ENCODE measurements at places on chromosomes 1 and 21.

- no peak for DNase-seq
Measured at GRCh38 chr1:226220473-226221189, 2.8 kb upstream of the MIXL1 start.

DNA sequence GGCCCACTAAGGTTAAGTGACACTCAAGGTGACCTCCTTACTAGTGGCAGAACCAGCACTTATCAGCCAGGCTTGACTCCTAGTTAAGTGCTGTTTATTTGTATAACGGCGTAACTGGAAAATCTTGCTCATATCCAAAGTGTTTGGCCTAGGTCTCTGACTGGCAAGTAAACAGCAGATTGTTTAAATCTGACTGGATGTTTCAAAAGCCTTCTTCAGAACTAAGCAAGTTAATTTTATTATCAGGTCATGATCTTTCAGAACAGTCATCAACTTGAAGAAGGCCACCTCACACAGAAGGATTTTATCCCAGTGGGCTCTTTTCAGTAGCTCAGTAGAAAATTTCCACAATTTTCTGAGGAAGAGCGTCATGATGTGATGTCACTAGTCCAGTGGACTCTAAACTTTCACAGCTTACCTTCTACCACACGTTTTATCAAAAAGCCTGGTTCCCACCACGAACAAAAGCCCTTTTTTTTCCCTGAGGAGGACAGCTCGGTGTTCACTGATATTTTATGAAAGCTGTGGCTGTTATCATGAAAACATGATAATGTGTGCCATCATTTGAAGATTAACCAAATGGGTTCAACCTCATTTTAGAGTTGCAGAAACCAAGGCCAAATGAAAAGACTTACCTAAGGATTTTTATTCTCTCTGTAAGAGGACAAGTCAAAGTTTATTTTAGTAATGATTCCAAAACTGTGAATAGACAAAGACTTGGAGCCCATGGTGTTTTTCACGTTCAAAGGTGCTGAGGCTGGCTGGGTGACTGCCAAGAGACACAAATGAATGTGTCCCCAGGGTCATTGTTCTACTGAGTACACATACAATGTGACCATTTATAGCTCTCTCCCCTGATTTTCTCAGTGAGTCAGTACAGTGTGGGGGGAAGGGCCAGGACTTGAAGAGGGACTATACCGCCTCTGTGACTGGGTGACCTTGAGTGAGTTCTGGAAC, 9.1 kb downstream of the SGIP1 start:
- no peak for DNase-seq

DNA sequence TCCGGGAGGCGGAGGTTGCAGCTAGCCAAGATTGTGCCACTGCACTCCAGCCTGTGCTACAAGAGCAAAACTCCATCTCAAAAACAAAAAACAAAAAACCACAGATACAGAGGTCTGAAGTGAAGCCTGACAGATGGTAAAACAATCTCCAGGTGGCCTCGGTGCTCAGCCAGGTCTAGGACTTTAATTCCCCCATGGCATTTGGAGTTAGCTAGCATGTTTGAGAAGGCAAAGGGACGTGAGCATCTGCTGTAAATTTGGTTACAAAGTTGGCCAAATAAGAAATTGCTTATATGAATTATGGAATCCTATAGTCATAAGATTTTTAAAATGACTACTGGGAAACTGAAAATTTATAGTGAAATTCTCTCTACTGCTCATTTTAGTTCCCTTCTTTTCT, 98.3 kb upstream of the FMN2 start:
- DNase-seq: no peak

- no peak for DNase-seq
Measured at GRCh38 chr1:232705815-232706575, 76.1 kb upstream of the SIPA1L2 start.

DNA sequence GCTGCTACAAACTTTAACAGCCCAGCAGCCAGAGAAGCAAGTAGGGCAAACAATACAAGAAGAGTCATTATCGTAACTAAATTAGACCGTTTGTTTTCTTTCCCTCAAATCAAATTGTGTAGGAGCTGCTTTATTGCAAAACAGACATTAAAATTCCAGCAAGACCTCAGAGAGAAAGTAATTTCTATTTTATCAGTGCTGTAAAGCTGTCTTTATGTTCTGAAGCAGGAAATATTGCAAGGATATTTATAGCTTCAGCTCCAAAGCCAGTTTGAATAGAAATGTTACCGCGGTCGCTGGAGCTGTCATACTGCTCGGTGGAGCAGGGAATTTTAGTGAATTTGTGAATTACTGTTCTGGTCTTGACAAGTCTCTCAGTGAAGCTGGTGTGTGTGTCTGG, 503.8 kb upstream of the PLXNA2 start:
- no peak for DNase-seq

DNA sequence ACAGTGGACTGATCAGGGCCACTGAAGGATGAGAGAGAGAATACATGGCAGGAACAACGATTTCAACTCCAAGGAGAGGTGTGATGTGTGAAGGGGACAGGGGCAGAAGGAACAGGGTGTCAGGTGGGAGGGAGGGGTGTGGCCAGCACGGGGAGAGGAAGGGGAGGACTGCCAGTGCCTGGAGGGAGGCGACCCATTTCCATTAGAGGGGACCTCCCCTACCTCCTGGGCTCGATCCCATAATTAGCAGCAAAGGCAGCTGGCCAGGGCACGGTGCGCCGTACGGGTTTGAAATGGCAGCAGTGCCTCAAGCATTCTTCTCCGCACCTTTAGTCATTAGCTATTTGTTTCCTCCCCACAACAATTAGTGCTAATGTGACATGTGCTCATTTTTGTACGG, 22.7 kb downstream of the CRYAA start:
- no peak for DNase-seq
